ENCODE measurements at places on chromosomes 7 and 10.

DNA sequence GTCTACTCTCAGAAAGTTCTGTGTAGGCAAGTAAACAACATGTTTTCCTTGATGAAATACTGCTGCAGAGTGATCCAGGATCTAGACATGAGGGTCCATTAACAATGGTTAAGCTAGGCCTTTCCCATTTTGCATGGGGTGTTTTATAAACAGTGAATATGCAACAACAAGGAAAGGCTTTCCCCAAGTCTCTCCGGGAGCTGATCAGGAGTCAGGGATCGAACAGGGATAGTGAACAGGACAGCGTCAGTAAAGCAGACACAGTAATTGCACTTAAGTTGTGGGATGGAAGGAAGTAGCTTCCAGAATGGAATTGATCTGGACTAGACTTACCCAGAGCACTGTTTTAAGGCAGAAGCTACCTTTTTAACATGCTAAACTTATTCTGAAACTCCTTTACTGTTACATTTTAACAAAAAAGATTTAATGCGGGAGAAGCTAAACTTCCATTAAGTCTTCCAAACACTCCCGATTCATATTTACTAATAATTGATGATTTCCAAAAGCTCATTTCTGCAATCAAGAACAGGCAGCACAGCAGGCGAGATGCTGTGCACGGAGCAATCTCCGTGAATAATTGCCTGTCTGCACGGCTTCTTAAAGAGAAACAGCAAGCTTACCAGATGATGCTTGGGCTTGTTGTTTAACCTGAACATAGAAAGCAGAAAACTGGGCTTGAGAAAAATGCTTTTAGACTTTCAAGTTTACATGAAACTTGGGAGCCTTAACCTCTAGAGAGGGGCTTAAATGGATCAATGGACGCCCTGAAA lies 50.3 kb upstream of the DOCK1 start:
- DNase-seq, result no peak

GRCh38 chr10:68184546-68184945 lies 47.4 kb downstream of the ATOH7 start:
- DNase-seq, result no peak

DNA sequence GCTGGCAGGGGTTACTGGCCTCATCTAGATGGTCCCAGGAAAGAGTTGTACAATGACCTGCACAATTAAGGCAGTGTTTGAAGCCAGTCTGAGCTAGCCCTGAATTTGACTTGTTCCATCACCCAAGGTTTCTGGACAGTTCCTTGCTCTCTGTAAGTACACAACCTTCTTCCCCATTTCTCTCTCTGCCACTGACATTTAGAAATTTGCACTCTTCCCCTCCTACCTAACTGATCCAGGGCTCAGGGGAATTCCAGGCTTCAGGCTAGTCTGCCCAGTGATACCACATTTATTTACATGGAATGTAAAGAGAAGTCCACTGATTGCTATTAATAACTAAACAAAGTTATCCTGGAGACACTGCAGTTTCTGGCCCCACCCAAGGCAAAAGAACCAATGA lies 139.0 kb upstream of the GPR26 start:
- DNase-seq, result no peak

DNA sequence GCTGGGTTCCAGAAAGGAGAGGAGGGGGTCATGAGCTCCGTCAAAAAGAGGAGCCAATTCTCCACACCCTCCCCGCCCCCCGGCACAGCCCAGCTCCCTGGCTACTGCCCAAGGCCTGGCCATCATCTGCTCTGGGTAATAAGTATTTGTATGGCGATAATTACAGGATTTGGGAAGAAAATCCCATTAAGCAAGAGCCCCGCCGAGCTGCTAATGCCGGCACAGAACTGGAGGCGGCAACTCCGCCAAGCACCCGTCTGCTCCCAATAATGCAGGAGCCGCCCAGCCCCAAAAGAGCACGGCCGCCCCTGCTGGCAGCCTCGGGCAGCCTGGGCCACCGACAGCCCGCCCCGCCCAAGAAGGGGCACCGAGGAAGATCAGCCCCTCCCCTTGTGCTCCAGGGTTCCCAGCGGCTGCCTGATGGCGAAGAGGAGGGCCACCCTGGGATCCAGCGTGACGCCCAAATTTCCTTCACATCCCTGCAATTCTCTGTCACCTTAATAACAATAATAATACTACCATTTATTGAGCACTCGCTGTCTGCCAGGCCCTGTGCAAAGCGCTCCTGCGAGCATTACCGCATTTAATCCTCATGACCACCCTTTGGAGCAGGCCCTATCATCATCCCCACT lies 5.9 kb downstream of the SLIT1 start:
- no peak for DNase-seq

GRCh38 chr10:117752103-117752502 lies 209.6 kb downstream of the EMX2 start:
- no peak for DNase-seq

DNA sequence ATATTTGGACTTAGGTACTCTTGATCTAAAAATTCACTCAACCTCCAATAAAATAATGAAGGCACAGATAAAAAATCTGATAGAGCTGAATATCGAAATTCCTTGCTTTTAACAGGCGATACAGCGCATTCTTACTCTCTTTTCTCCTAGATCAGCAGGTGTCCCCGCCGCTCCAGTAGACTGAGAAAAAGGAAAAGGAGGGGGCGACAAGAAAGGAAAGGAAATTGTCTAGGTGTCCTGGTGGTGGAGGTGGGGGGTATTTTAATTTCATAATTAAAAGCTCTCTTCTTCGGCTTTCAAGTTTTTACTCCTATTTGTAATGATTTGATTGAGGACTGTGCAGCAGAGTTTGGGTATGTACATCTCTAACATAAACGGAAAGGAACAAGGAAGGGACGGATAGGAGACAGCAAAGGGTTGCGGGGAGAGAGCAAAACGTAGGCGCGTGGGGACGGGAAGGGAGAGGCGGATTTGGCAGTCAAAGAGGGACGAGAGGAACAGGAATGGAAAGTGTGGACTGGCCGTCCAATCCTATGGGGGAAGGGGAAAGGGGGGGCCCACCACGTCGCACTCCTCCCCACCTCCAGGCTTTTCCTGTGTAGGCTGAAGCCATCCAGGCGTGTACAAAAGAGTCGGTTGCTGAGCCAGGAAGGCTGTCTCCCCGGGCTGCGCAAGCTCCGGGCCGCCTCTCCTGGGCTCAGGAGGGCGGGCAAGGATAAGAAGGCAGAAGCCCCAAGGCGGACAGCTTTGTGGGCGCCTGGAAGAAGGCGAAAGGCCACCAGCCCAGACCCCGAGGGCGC lies 875 bp upstream of the HECTD2 start:
- DNase-seq, result peak; percentile 47

- DNase-seq, result no peak
These were observed 107.9 kb downstream of the PDGFA start for GRCh38 chr7:411677-412312.

DNA sequence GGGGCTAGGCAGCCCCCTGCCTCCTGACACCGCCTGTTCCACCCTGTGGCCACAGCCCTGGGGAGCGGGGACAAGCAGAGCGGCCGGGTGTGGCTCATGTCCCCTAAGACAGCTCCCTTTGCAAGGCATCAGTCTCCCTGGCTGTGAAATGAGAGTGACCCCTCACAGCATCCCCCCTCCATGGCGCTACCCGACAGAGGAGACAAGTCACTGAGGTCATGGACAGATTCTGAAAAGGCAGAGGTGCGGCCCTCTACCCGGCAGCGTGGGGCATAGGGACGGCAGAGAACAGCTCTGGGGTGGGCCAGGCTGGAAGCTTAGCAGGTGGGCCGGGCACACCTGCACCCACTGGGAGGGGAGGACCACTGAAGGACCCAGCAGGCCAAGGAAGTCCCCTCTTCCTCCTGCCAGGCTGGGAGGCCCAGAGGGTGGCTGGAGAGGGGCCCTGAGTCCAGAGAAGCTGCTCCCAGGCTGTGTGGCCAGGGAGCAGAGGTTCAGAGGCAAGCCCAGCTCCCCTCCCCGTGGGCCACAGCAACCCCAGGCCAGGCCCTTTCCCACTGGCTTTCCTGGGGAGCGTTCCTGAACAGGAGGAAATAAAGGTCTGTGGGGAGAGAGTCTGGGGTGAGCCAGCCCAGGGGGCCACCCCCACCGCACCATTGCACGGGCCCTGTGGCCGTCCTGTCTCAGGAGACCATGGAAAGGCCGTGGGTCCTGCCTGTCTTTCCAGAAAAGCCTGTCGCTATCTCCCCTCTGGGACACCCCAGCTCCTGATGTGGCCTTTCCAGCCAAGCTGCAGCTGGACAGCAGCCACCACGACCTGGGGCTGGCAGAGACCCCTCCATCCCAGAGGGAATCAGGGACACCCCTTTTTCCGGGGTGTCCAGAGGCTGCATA lies 1.7 kb downstream of the ADAP1 start:
- no peak for DNase-seq

- no peak for DNase-seq
These were observed 13.5 kb downstream of the CCDC136 start for GRCh38 chr7:128805225-128805624.

DNA sequence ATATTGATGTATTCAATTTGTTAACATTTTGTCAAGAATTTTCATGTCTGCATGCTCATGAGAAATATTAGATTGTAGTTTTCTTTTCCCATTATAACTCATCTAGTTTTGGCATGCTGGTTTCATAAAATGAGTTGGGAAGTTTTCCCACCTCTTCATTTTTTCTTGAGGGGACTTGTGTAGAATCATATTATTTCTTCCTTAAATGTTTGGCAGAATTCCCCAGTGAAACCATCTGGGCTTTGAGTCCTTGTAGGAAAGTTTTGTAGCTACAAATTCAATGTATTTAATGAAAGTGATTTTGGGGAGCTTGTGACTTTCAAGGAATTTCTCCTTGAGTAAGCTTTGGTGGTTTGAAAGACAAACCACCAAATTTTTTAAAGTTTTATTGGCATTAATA lies 173.2 kb downstream of the PHTF2 start:
- no peak for DNase-seq

DNA sequence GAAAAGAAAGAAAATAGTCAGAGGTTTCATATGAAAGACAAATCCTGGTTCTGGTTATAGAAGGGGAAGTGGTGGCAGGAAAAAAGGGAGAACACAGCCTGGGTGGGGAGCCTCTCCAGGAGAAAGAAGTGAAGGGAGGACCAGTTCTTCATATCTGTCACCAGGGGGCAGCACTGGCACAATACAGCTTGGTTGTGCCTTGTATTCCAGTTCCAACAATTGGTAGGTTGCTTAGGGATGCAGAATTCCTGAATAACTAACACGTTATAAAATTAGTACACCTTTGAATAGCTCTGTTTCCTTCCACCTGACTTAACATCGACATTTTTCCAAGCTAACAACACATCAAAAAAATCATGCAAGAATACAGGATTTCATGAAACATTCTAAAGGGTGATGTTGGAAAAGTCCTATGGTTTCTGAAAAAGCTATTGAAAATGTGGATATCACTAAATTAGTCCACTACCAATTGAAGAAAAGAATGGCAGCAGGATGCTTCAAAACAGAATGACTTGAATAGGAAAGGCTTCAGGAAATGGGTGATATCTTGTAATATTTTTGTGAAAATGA lies 52.9 kb downstream of the CYP26A1 start:
- DNase-seq, result no peak

DNA sequence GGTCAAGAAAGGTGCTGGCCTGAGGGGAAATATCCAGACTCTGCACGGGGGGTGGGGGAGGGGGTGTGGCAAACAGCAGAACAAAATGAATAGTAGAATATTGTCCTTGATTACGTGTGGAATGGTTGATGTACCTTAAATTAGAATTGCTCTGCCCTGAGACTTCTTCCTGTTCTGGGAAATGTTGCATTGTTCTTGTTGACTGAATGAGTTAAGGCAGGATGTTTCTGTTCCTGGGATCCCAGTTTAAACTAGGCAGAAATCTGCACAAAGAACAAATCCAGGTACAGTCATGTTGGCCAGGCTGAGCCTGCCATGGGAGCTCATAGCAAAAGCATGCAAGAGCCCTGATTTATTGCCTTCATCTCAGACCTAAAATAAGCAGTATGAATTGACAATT lies 558.7 kb upstream of the VSTM2A start:
- no peak for DNase-seq

- DNase-seq, result no peak
These were observed 299.9 kb downstream of the AUTS2 start for GRCh38 chr7:69898189-69898588.

- DNase-seq, result no peak
These were observed 1158.5 kb upstream of the C7orf33 start for GRCh38 chr7:147432079-147432478.

GRCh38 chr10:241451-241850 lies 106.2 kb downstream of the ZMYND11 start:
- DNase-seq, result no peak

GRCh38 chr7:2720024-2720423 lies 32.0 kb downstream of the AMZ1 start:
- DNase-seq, result peak; percentile 35

DNA sequence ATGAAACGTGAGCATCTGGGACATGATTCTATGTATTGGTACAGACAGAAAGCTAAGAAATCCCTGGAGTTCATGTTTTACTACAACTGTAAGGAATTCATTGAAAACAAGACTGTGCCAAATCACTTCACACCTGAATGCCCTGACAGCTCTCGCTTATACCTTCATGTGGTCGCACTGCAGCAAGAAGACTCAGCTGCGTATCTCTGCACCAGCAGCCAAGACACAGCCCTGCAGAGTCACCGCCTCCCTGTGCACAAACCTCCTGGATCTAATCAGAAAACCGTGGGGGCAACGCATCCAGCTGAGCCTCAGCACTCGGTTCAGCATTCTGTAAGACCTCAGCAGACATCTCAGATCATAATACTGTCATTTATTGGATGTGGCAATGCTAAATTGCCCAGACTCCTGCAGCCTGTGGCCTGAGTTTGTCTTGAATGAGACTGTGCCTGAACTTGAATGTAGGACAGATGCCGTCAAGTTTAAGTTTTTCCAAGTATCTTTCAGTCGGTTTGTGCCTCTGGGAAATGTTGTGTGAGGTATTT lies 41.5 kb upstream of the PRSS58 start:
- DNase-seq, result no peak

DNA sequence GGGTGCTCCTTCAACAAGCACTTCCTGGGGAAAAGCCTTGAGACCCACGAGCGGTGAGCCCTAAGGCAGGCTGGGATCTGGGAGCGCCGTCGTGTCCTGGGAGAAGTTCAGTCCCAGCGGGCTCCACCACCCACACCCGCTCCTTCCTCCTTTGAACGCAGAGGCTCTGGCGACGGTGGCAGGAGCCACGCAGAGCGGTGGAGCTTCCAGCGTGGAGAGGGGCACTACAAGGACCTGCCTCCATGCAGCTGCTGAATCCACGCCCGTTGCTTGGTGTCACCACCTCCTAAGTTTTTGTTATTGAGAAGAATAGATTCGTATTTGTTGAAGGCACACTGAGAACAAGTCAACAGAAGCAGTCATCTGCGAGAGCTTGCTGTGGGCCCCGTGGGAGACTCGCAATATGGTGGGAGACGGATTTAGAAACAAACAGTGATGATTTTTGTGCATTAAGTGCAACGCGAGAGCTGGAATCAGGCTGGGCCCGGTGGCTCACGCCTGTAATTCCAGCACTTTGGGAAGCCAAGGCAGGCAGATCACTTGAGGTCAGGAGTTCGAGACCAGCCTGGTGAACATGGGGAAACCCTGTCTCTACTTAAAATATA lies 60.1 kb upstream of the SDK1 start:
- no peak for DNase-seq

- DNase-seq, result no peak
These were observed 376.0 kb downstream of the SORCS3 start for GRCh38 chr10:105017116-105017515.
